Stimulated activated CD4-positive, alpha-beta T cell treated with anti-CD3 and anti-CD28 coated beads, Interleukin-1b, Interleukin-23, amount 100 ng/mL, for 48 hours (primary cell): ENCODE measurements at places on chromosomes 12 and 14.

DNA sequence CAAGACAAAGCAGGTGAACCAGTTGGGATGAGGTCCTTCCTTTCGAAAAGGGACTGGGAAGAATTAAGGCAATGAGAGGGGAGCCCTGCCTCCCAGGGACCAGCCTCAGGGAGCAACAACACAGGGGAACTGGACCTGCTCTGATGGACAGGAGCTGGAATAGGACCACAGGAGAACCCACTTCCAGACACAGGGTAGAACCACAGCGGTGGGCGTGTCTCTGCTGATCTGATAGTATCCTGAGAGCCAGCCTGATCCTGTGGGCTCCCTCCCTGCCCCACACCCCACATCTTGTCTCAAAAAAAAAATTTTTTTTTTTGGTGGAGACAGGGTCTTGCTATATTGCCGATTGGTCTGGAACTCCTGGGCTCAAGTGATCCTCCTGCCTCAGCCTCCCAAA, 13.6 kb upstream of the PLEK2 start:
- DNase-seq: no peak

DNA sequence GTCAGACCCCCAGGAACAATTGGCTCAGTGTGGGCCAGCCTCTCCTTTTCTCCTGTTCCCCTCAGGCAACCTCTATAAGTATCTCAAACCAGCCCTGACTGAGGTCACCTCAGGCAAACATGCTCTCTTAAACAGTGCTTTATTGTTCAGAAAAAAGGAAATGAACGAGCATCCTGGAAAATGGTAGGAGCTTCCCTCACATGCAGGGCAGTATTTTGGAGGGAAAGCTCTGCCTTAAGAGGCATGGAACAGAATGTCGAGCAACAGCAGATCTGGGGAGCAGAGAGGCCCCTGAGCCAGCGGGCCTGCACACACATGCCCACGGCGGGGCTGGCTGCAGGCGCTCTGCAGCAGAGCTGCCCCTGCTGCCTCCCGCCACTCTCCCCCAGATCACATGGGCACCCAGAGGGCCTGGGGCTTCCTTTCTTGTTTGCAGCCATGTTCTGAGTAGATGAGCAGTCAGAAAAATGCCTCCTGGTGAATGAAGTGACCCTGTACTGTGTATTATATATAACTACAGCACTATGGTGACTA, 42.0 kb downstream of the MOK start:
- no peak for DNase-seq

DNA sequence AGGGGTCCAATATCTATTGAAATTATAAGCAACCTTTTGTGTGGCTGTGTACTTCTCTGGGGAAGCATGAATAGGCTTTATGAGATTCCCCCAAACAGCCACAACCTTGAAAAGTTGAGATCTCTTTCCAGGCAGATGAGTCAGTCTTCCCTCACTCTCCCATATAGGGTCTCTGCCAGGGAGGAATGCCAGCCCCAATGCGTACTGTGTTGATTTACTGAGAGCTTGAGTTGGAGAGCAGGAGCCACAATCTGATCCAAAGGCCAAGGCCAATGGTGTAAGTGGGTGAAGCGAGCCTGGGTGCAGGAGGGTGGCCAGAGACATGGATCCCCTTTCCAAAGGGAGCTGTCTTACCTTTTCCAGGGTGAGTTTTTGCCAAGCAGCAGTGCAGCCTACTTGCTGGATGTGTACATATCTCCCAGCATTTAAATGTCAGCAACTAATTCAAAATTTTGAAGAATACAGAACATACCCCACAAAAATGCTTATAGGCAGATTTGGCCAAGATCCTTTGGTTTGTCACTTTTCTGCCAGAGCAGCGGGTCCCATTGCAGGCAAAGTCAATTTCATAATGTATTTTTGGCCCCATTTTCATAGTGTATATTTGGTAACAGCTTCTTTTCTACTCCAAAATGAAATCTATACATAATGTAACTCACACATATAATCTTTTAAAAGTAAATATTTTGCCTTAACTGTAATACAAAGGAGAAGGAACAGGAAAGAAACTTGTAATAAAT, 88.2 kb downstream of the TBC1D30 start:
- no peak for DNase-seq

DNA sequence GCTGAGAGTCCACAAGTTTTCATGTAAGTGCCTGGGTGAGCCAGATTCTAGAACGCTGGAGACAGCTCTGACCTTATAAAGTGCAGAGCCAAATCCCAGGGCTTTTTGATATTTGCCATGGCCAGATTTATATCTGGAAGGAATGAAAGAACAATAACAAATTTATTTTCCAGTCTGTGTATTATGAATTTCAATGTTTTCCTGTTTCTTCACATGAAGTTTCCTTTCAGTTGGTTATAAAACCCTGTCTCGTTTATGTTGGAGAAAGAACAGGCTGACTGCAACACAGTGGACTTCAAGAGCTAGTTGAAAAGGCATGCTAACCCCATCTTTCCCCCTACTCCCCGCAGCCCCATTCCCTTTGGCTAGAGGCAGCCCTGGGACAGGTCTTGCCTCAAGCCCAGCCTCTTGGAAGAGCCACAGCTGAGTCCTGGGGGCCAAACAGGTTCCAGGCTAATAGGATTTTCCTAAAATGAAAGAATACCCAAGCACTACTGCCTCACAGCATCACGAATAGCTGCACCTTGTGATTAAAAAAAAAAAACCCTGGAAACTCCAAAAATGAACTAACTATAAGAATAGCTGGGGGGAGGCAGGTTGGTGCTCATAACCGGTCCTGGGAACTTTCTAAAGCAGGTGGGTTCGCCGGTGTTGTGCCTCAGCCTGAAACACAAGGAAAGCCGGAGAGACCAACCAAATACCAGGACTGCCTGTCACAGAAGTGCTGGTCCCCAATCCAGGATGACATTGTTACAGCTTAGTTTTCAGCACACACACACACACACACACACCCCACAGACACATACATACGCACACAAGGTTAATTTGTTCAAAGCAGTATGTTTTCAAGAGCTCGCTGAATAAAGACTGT, 1.5 kb downstream of the FBLN5 start:
- no peak for DNase-seq

DNA sequence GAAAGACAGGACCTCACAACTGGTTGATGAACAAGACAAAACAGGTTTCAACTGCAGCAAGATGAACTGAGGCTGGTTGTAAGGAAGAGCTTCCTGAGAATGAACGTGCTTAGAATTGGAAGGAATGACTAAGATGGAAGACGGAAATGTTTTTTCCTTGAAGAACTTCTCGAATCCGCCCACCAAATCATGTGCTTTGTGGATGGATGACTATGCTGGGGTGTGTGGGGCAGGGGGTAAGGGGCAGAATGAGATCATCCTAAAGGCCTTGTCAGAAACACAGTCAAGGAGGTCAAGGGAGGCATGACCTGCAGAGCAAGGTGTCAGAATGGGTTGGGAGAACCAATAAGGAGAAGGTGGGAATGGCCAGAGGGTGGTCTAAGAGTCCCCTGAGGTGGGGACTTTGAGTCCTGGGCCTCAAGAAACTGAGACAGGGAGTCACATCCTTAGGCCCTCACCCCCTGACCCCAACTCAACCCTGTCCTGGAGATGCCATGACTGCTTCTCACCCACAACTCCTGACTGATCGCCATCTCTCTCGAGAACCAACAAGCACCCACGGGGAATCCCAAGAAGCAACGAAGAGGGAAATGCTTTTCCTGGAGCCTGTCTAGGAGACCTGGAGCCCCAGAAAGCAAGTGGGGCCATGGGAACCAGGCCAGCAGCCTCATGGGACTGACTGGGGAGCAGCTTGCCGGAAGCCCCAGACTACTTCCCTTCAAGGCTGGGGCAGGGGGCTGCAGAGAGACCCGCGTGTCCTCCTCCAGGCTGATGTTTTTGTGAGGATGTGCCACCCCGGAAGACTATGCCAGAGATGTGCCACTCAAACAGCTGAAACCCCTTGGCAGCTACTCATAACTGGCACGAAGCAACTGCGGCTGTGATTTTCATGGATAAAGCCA, 84.0 kb downstream of the ACTN1 start:
- DNase-seq: no peak

DNA sequence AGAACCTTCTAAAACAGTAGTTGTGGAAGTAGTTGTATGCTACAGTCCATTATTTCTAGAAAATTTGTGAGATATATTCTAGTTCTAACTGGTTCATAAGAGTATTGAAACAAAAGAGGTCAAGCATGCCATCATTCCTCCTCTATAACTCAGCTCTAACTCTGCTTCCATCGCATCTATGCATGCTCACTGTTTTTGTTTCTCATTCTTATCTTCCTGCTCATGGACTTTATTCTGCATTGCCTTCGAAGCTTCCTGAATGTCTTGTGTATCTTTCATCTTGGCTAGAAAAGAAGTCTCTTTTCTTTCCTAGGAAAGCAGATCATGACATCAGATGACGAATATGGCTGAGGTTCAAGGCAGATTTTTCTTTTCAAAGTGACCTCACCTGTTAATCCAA, 402 bp downstream of the LMNTD1 start:
- no peak for DNase-seq

DNA sequence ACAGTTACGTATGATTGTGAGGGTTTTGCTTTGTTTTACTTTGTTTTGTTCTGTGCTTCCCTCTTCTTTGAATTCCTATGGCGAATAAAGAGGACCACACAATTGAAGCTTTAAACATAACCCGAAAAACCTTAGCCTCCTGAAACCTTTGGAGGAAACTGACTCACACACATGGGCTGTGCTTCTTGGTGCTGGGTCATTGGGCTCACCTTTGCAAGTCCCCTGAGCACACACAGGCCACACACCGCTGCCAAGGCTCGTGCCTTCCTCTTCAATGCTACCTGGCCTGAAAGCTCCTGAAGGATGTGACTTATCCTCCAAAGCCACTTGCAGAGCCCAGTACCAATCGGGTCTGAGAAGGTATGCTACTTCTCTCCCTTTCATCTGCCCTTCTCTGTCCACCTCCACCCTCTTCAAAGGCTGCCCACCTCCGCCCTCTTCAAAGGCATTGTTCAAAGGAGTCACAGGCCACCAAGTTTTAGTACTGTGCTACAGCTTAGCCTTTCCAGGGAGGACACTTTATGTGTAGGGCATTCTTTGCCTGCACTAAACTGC, 114.6 kb downstream of the FOXN3 start:
- no peak for DNase-seq

DNA sequence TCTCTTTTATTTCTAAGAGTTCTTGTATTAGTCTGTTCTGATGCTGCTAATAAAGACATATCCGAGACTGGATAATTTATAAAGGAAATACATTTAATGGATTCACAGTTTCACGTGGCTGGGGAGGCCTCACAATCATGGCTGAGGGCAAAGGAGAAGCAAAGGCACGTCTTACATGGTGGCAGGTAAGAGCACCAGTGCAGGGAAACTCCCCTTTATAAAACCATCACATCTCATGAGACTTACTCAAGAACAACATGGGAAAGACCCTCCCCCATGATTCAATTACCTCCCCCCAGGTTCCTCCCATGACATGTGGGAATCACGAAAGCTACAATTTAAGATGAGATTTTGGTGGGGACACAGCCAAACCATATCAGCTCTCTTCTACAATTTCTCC, 503.0 kb downstream of the NPAS3 start:
- DNase-seq: no peak

DNA sequence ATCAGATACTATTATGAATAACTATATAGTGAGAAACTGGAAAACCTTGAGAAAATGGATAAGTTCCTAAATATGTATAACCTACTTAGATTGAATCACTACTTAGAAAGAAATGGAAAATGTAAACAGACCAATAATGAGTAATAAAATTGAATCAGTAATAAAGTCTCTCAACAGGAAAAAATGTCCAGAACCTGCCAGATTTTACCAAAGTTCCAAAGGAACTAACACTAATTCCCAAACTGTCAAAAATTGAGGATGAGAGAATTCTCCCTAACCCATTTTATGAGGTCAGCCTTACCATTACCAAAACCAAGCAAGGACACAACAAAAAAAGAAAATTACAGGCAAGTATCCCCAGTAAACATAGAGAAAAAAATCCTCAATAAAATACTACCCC, 272.0 kb downstream of the RPAP3 start:
- DNase-seq: no peak

DNA sequence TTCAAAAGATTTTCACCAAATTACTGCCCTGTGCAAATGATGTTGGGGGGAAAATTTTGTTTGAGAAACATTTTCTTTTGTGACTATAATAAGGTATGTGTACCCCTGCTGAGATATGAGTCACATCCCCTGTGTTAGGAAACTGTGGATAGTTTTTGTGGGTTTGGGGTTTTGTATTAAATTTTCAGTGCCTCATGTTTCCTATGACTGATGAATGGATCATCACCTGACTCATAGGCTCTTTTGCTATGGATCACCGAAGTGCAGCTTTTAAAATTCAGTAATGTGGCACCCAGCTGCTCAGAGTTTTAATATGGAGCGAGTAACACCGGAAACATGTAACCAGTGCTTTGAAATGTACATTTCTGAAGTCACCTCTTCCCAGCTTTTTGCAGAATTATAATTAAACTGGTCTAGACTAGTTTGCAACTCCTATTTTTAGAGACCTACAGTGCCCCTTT, 167.4 kb upstream of the HMGA2 start:
- DNase-seq: peak; percentile 4

- no peak for DNase-seq
Observed at GRCh38 chr14:61780125-61780524, 17.9 kb downstream of the SNAPC1 start.

GRCh38 chr14:93056166-93056839, 59.4 kb downstream of the ITPK1 start:
- no peak for DNase-seq

DNA sequence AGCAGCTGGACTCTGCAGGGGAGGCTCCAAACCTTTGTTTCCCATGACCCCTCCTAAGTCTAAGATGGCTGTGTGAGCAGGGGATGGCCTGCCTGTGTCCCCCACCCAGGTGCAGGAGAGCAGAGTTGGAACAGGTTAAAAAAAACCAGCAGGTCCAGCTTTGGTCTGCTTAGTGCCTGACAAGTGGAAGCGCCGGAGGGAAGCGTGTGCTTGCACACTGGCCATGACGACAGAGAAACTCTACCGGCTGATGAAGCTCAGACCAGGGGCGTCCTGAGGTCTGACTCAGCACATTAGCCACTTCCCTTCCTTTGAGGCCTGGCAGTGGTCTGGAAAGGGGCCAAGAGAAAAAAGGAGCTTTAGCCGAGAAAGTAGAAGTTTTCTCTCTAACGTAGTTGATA, 280.1 kb downstream of the VRK1 start:
- peak; percentile 4 for DNase-seq

DNA sequence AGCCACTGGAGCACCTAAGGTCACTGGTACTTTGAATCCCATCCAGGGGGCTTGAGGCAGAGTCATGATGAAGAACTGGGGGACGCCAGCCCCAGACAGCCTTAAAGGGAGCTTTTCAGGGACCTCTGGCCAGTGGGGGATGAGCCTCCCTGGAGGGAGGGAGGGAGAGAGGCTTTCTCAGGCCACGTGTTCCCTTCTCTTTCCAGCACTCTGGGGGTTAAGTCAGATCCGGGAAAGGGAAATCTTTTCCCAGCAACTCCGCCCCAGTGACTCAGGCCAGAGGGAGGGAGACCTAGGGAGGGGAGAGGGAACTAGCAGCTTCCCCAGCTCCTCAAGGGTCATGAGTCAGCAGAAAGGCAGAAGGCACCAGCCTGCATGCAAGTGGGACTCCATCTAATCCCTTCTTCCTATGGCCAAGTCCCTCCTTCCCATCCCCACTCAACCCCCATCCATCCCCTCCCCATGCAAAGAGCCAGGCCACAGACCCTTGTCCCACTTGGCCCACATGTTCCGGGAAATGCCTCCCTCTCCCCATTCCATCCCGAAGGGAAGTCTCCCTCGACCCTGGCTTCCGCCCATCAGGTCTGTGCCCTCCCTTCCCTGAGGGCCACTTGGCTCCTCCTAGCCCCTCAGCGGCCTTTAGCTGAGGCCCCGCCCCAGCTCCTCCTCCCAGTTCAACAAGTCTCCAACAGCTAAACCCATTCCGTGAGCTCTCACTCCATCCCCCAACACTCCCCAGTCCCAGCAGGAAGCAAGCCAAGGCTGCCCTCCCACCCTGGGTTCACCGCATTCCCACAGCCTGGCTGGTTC, 5.6 kb downstream of the TNFRSF1A start:
- DNase-seq: peak; percentile 69
